ENCODE measurements at places on chromosomes 7 and 10. TPM values are rescaled to one million over a fixed set of nuclear protein-coding genes. Genes with fewer than 3 reads are reported as not detected.

DNA sequence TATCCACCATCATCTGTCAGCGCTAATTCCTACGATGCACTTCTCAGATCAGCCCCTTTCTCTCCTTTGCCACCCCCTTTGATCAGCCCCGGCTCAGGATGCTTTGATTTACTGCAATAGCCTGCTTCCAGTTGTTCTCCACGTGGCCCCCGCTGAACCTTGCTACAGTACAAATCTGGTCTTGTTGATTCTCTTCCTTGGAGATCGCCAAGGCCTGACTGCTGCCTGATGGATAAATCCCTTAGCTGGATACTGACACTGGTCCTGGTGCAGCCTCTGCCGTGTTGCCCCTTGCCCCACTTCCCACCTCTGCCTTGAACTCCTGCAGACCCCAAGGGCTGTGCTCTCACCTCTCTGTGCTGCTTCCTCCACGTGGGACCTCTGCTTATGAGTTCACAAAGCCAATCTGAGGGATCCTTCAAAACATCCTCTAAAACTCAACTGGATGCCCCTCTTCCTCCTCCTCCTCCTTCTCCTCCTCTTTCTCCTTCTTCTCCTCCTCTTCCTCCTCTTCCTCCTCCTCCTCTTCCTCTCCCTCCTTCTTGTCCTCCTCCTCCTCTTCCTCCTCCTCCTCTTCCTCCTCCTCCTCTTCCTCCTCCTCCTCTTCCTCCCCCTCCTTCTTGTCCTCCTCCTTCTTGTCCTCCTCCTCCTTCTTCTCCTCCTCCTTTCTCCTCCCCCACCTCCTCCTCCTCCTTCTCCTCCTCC lies 15.3 kb downstream of the PLXNA4 start:
- DNase-seq = no peak
- no peak overlapping the region for H3K4me3 ChIP-seq
- no peaks in the 10 kb centered on the region for H3K4me1 ChIP-seq
- H3K27me3 ChIP-seq = peaks cover 9% of the 10 kb centered on the region
- no peaks in the 10 kb centered on the region for H3K36me3 ChIP-seq

DNA sequence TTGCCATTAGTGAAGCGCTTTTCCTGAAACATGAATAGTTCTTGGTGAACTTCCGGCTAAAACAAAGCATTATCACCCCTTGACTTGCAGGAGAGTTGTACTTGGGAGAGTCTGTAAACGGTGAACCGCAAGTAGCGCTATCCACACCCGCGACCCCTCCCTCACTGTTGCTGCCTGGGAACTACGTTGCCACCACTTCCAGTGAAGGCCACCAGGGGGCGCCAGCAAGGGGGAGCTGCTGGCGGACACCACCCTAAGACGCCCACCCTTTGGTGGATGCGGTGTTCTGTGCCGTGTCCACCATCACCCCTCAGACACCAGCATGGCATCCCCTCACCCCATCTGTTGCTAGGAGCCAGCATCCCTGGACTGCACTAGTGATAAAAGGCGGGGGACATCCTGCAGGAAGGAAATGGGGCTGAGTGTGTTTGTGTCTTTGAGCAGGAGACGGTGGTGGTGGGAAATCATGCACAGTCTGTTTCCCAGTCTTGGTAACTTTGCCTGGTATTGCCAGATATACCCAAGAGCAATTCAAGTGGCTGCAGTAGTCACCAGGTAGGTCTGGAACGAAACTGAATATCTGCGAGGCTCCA lies 298.2 kb downstream of the FRMD4A start:
- DNase-seq = peak; percentile 48
- H3K4me3 ChIP-seq = no peak overlapping the region
- no peaks in the 10 kb centered on the region for H3K4me1 ChIP-seq
- no peaks in the 10 kb centered on the region for H3K27me3 ChIP-seq
- H3K27ac ChIP-seq = no peak overlapping the region

DNA sequence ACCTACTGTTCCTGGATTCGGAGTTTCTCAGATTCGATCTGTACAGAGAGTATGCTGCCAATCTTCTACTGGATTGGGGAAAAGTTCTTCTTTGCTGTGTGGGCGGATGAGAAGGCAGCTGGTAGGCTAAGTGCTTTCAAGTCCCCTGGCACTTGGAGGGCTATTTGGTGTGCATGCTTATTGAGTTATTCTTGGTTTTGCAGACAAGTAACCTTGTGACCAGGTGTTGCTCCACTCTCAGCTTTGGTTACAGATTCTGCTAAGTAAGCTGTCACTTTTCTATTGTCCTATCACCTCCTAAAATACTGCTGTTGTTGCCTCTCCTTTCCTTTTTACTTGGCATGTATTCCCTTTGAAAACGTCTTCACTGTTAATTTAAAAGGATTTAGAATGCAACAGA lies 1375.1 kb upstream of the LRRTM3 start:
- DNase-seq = no peak
- no peaks in the 10 kb centered on the region for H3K4me1 ChIP-seq
- no peaks in the 10 kb centered on the region for H3K36me3 ChIP-seq

DNA sequence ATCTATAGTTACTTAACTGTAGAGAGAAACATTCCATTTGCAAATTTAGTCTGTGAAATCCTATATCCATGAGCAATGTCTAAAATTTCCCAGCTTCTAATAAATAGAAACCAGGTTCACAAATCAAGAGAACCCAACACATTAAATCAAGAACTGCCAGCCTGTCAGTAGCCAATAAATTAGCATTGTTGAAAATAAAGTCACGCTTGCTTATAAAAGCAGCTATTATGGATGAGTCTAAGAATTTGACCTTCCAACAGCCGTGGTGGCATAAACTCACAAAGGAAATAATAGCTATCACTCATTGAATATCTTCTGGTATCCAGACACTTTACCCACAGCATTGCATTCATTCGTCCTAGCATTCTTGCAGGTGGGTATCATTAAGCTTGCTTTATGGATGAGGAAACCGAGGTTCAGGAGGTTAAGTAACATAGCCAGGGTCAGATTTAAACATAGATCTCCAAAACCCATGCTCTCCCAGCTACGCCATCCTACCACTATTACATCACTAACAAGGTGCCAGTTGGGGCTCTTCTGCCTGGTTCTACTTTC lies 260.1 kb upstream of the YAE1 start:
- no peak for DNase-seq
- no peaks in the 10 kb centered on the region for H3K4me1 ChIP-seq
- H3K4me3 ChIP-seq = no peak overlapping the region
- no peaks in the 10 kb centered on the region for H3K36me3 ChIP-seq

DNA sequence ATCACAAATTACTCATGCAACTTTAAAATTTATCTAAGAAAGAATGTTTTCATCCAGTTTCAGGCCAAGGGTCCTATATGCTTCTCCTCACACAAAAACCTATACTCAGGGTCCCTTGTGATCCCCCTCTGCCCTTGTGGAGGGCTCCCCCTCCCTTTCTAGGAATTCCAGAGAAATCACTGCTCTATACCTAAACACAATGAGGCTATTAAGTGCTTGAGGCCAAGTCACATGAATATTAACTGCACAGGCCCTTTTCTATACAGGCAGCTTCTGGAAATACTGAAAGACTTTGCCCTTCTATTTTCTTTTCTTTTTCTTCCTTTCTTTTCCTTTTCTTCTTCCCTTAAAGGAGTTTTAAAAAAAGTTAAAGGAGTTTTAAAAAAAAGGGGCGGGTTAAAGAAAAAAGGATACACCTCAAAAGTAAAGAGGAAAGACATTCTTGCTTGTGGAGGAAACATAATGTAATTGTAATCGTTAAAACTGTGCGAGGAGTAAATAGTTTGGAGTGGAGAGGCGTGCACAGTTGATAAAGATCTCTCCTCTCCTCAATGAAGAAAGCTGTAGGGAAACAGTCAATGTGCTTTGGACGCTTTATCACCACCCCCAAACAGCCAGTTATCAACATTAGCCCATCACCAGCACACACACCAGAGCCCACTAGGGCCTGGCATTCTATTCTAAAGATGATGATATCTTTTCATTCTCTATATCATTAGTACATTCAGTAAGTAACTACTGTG lies 16.4 kb downstream of the GRB10 start:
- no peak for DNase-seq
- H3K36me3 ChIP-seq = no peaks in the 10 kb centered on the region
- H3K4me1 ChIP-seq = peaks cover 14% of the 10 kb centered on the region
- no peak overlapping the region for H3K4me3 ChIP-seq
- H3K27me3 ChIP-seq = no peaks in the 10 kb centered on the region
- no peak overlapping the region for H3K27ac ChIP-seq

GRCh38 chr7:50783303-50783702 lies 607 bp upstream of the GRB10 start:
- H3K4me1 ChIP-seq = peaks cover 57% of the 10 kb centered on the region
- no peaks in the 10 kb centered on the region for H3K27me3 ChIP-seq
- peak overlapping the region; percentile 65 for H3K4me3 ChIP-seq
- no peaks in the 10 kb centered on the region for H3K36me3 ChIP-seq
- H3K27ac ChIP-seq = peak overlapping the region; percentile 68

GRCh38 chr7:123533929-123534382 lies 439 bp downstream of the IQUB start:
- DNase-seq = no peak
- H3K27ac ChIP-seq = no peak overlapping the region
- H3K4me3 ChIP-seq = peak overlapping the region; percentile 61
- peaks cover 38% of the 10 kb centered on the region for H3K27me3 ChIP-seq

Gene ATRNL1
- 0.72 TPM for total RNA-seq

Gene SLC39A12
- not detected for total RNA-seq

Gene FAM13C
- 47.3 TPM for total RNA-seq

Gene PILRA
- not detected for total RNA-seq
